ENCODE measurements at places on chromosomes 2 and 18.

- DNase-seq, result no peak
Observed at GRCh38 chr2:224134003-224134734, 95.1 kb upstream of the SERPINE2 start.

DNA sequence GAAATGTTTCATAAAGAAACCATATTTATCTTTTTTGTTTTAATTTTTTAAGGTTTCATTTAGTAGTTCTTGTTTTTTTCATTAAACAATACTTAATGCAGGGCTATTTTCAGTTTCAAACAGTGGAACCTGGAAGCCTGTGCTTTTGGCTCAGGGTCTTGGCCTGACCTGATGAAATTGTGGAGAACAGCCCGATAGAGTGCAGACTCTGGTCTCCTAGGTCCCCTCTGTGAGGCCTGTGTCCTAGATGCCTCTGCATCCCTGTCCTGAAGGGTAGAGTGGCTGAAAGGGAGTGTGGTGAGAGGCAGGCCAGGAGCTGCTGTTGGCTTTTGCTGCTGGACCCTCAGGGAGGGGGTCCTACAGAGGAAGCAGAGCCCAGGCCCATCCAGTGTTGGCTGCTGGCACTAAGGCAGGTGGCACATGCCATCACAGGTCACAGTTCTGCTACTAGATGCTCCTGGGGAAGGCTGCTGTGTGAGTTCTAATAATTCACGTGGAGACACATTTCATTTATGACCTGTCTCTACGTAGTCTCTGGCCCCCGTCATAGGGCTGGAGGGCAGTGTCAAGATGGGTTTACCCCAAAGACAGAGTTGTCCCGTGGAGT is 201.0 kb upstream of the COPS8 start:
- DNase-seq, result no peak

DNA sequence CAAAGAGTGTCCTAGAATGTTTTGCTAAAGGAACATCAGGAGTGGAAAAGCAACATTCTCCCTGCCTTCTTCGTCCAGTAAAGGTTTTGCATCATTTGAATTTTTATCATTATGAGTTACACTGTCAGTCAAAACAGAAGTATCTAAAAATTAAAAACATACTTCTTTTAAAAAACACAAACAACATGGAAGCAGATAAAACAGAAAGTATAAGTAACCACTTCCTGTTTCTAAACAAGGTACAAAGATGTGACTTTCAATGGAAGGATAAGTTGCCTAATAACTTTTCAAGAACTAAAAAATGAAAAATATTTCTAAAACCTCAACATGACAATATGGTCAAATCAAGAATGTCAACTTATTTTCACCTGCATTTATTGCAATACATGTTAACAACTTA is 158.2 kb downstream of the STK39 start:
- no peak for DNase-seq

DNA sequence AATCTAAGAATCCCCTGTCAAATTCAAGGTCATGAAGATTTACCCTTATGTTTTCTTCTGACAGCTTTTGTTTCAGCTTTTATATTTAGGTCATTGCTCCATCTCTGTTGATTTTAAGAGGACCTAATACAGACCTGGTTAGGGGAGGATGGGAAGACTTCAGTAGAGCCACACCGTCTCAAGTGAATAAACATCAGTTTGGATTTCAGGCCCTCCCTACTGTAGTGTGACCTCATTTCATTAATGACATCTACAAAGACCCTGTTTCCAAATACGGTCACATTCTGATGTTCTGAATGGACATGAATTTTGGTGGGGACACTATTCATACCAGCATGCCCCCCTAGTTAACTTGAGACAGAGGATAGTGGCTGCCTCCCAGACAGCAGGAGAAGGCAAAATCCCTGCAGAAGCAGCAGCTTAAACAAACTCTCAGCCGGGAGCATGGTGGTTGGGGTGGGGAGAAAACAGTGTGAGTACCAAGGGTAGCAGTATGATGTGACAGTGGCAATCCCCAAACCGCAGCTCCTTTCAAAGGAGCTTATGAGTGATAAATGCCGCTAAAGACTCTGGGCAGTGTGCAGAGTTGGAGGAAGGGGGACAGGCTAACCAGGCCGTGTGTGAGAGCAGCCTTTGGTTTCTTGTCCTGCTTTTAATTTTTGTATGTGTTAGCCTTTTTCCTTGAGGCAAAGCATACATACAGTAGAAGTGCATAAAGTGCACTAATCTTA is 65.9 kb upstream of the TNP1 start:
- DNase-seq, result no peak
